Fibroblast of villous mesenchyme (primary cell): ENCODE measurements at places on chromosomes 16 and 17. TPM values are rescaled to one million over a fixed set of nuclear protein-coding genes. Genes with fewer than 3 reads are reported as not detected.

The LLGL2 gene
- total RNA-seq = 0.32 and 2.2 TPM in 2 replicates

The NETO2 gene
- total RNA-seq = 13.9 and 14.7 TPM in 2 replicates

The MGAT5B gene
- 0.32 and 0.43 TPM in 2 replicates for total RNA-seq

The MYH1 gene
- not detected in 2 replicates for total RNA-seq

The TEKT1 gene
- not detected in 2 replicates for total RNA-seq

The GLOD4 gene
- 31.2 and 40.2 TPM in 2 replicates for total RNA-seq

The MMP25 gene
- under 0.01 TPM in 1 of 2 replicates, not detected in the other for total RNA-seq

The SLC5A2 gene
- under 0.01 TPM in 2 replicates for total RNA-seq

The YBX2 gene
- total RNA-seq = not detected in 2 replicates

The OTOP2 gene
- total RNA-seq = not detected in 2 replicates

The CCL18 gene
- under 0.01 TPM in 1 of 2 replicates, not detected in the other for total RNA-seq

The SPPL2C gene
- not detected in 2 replicates for total RNA-seq

The HOXB8 gene
- not detected in 2 replicates for total RNA-seq

The SGSM2 gene
- total RNA-seq = 29.6 and 29.8 TPM in 2 replicates

The HP gene
- not detected in 2 replicates for total RNA-seq

The CETP gene
- total RNA-seq = not detected in 2 replicates

The SHPK gene
- total RNA-seq = 8.6 and 11.6 TPM in 2 replicates

The SNX20 gene
- not detected in 2 replicates for total RNA-seq

The RNF157 gene
- 4.7 and 10.0 TPM in 2 replicates for total RNA-seq

The RAB11FIP4 gene
- under 0.01 TPM in 2 replicates for total RNA-seq

The RNPS1 gene
- total RNA-seq = 85.7 and 95.0 TPM in 2 replicates

The ANKRD40CL gene
- not detected in 2 replicates for total RNA-seq

The CCDC154 gene
- total RNA-seq = under 0.01 TPM in 2 replicates
